B cell (primary cell): ENCODE measurements at places on chromosomes 12 and 14. TPM values are rescaled to one million over a fixed set of nuclear protein-coding genes. Genes with fewer than 3 reads are reported as not detected.

DNA sequence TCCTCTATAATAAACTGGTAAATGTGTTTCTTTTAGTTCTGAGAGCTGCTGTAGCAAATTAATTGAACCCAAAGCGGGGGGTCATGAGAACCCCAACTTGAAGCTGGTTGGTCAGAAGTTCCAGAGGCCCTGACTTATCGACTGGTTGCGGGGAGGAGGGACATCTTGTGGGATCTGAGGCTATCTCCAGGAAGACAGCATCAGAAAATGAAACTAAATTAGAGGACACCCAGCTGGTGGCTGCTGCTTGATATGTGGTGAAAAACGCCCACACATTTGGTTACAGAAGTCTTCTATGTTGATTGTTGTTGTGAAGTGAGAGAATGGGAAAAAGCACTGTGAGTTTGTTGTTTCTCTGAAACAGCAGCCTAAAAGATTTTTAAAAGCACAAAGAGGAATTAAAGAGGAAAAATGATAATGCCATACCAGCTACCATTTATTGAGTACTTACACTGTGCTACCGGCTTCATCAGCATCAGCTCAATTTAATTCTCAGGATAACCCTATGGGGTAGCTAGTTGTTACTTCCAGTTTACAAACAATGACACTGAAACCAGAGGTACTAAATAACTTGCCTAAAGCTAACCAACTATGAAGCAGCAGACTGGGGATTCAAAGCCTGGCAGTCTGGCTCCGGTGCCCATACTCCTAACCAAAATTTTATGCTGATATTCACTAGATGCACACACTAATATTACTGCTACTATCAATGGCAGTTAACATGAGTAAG lies 24.3 kb downstream of the DDX24 start:
- no peaks in the 10 kb centered on the region for H3K27me3 ChIP-seq
- DNase-seq: no peak
- H3K4me1 ChIP-seq: peaks cover 9% of the 10 kb centered on the region
- no peak overlapping the region for H3K27ac ChIP-seq
- H3K4me3 ChIP-seq: no peak overlapping the region

TAS2R31 gene
- 5.0 and 5.7 TPM in 2 replicates for total RNA-seq

DNA sequence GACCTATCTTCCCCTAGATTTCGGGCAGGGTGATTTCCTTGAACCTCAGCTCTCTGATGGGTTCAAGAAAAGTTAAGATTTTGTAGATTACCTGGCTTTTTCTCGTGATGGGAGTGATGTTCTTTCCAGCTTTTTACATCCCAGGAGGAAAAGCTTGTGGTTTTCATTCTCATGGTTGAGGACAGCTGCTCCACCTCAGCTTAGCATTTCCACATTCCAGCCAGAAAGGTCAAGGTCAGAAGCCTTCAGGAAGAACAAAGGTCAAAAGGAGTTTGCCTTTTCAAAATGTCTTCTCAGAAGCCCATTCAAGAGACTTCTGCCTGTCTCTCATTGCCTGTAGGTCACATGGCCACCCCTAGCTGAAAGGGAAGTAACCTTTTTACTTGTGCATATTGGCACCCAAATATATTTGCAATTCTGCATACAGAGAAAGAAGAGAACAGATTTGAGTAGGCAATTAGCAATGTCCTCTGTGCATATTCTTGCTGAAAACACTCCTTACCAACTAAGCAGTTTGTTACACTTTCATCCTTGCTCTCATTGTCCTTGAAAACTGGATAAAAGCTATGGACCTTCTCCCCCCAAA lies 6.6 kb upstream of the ADGRD1 start:
- H3K36me3 ChIP-seq: no peaks in the 10 kb centered on the region
- H3K27ac ChIP-seq: no peak overlapping the region
- no peak for DNase-seq
- H3K27me3 ChIP-seq: no peaks in the 10 kb centered on the region
- H3K4me3 ChIP-seq: no peak overlapping the region

DNA sequence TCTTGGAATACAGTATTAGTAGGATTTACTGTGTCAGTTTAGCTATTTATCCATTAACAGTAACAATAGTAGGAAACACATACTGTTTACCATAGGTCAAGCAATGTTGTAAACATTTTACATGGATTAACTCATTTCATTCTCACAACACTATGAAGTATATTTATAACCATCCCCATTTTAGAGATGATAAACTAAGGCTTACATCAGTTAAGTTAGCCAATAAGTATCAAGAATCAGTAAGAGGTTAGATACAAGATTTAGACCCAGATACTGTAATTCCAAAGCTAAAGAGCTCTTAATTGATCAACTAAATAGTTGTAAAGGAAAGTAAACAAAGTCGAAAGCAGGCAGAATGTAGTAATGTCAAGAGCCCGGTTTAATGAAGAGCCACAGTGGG lies 1.1 kb downstream of the SYNJ2BP start:
- no peak for DNase-seq
- H3K36me3 ChIP-seq: no peaks in the 10 kb centered on the region
- no peaks in the 10 kb centered on the region for H3K27me3 ChIP-seq
- peaks cover 11% of the 10 kb centered on the region for H3K4me1 ChIP-seq
- H3K4me3 ChIP-seq: no peak overlapping the region

DNA sequence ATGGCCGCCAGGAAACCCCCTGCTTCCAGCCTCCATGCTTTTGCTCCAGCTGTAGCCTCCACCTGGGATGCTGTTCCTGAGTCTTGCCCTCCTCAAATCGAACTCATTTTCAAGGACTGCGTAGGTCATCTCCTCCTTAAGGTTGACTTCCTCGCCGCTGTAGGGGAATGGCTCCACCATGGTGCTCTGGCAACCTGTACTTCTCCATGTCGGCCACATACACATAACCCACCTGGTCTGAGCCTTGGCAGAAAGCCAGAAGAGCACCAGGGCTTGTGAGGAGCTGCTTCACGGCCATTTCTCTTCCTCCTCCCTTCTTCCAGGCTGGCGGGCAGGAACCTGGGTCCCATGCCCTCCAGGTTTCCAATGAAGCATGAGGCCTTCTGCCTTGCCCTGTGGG lies 36.7 kb upstream of the BEGAIN start:
- no peak for DNase-seq
- H3K36me3 ChIP-seq: no peaks in the 10 kb centered on the region
- H3K4me1 ChIP-seq: no peaks in the 10 kb centered on the region

- no peaks in the 10 kb centered on the region for H3K27me3 ChIP-seq
- H3K4me1 ChIP-seq: no peaks in the 10 kb centered on the region
- DNase-seq: no peak
- H3K36me3 ChIP-seq: no peaks in the 10 kb centered on the region
- no peak overlapping the region for H3K27ac ChIP-seq
- no peak overlapping the region for H3K4me3 ChIP-seq
These were observed 875.7 kb upstream of the USP15 start for GRCh38 chr12:61384511-61384910.

- no peaks in the 10 kb centered on the region for H3K27me3 ChIP-seq
- H3K27ac ChIP-seq: no peak overlapping the region
- H3K4me1 ChIP-seq: no peaks in the 10 kb centered on the region
These were observed 212.8 kb upstream of the CCDC196 start for GRCh38 chr14:66273261-66273832.

PMEL gene
- total RNA-seq: 0.32 and 0.90 TPM in 2 replicates

BCL2L2 gene
- 12.9 and 17.8 TPM in 2 replicates for total RNA-seq

GRCh38 chr14:88210426-88210825 lies 112.6 kb downstream of the KCNK10 start:
- H3K4me1 ChIP-seq: no peaks in the 10 kb centered on the region
- no peak overlapping the region for H3K27ac ChIP-seq
- no peak for DNase-seq
- no peak overlapping the region for H3K4me3 ChIP-seq
- no peaks in the 10 kb centered on the region for H3K36me3 ChIP-seq
- no peaks in the 10 kb centered on the region for H3K27me3 ChIP-seq

RFX4 gene
- not detected in 2 replicates for total RNA-seq

TBX3 gene
- not detected in 2 replicates for total RNA-seq

DNA sequence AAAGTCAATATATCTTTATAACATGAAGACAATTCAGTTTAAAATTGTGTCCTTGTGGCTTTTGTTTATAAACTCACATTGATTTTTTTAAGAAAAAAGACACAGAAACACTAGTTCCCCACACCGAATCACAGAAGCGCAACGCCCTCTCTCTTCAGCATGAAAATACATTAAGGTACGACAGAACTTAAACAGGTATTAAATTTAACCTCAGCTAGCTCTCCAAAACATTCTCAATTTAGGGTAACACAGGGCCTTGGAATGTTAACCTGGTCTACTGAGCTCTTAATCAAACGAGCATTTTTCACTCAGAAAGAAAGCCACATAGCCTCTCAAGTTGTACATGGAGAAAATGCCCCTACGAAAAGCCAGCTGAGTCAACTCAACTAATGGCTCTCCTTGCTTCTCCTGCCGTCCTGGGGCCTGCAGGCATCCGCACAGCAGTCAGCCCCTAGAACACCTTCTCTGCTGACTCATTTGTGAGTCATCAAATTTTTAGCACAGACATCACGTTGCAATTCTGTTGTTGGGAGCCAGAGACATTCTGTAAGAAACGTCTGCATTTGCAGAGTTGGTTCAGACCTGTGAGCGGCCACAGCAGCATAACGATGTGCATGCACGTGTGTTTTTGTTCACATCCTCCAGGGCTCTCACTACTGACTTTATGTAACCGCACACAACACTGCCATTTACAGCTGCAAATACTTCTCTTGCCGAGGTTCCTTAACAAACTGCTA lies 141.6 kb downstream of the ITPR2 start:
- H3K27ac ChIP-seq: no peak overlapping the region
- no peak overlapping the region for H3K4me3 ChIP-seq
- no peaks in the 10 kb centered on the region for H3K27me3 ChIP-seq
- H3K4me1 ChIP-seq: no peaks in the 10 kb centered on the region

DNA sequence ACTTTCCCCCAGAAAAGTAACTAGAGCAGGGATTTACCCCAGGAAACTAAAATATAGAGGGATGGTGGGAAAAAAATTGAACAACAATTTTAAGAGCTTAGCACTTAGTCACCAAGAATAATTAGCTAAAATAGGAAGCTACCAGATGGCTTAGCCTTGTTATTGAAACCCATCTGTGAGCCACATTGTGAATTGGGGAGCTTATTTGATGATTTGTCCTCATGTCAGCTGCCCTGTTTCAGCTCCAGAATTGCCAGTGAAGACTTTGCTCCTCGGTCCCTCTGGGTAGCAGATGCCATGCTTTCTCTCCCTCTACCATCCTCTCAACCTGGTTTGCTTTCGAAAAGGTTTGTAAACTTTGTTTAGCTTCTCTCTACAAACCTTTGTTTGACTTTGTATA lies 67.7 kb upstream of the PTHLH start:
- DNase-seq: no peak
- no peaks in the 10 kb centered on the region for H3K27me3 ChIP-seq
- no peaks in the 10 kb centered on the region for H3K36me3 ChIP-seq
- no peak overlapping the region for H3K4me3 ChIP-seq

TBX5 gene
- total RNA-seq: not detected in 2 replicates

CLEC6A gene
- total RNA-seq: not detected in 2 replicates
